ENCODE measurements at places on chromosomes 3 and 15. TPM values are rescaled to one million over a fixed set of nuclear protein-coding genes. Genes with fewer than 3 reads are reported as not detected.

DNA sequence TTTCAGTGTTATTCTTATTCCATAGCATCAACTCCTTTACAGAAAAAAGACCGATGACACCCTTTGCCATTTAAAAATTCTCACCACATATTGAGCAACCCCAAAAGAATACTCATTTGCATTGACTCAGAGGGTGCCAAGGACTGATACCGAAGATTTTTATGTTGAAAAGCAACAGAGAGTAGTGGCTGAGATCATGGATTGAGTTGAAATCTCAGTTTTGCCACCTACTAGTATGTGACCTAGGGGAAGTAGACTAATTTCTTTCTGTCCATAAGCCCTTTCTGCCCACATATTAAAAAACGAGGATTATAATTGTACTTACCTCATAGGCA, 313.9 kb upstream of the SATB1 start:
- no peaks in the 10 kb centered on the region for H3K36me3 ChIP-seq
- H3K4me1 ChIP-seq: peaks cover 25% of the 10 kb centered on the region
- H3K27me3 ChIP-seq: no peaks in the 10 kb centered on the region
- H3K4me3 ChIP-seq: no peak overlapping the region

- H3K27me3 ChIP-seq: no peaks in the 10 kb centered on the region
- no peak overlapping the region for H3K27ac ChIP-seq
- no peak overlapping the region for H3K4me3 ChIP-seq
- no peaks in the 10 kb centered on the region for H3K4me1 ChIP-seq
Observed at GRCh38 chr15:37951999-37952398, 17.6 kb downstream of the TMCO5A start.

DNA sequence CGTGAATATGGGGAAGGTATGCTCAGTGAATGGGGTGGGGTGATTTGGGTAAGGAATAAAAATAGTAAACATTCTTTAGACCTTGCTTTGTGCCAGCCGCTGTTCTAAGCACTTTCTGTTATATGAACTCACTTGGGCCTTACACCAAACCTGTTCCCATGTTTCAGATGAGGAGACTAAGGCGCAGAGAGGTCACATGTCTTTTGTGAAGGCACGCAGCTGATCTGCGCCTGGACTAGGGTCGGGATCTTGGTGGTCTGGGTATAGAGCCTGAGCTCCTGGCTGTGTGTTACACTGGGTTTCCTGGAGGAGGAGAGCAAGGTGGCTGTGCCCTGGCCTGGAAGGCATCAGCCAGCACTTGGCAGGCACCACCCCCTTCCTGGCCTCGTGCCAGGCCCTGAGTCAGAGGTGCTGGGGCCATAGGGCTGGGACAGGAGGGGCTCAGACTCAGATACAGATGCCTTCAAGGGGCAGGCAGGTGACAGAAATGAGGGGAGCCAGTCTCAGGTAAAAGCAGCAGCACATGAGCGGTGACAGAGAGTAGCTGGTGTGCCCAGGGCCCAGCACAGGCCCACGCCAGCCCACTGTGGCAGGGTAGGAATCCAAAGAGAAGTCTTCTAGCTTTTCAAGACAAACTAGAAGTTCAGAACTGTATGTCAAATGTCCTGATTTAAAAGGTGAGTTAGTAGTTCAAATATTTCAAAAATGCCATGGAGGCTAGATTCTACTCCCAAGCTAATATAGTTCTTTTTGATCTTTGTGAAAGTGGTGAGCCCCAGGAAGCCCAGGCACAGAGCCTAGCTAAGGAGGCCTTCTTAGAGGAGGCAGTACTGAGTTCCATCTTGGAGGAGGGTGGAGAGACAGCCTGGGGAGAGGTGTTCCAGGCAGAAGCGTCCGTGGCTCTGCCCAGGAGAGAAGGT, 83.1 kb downstream of the DNAJB8 start:
- no peaks in the 10 kb centered on the region for H3K27me3 ChIP-seq
- peaks cover 2% of the 10 kb centered on the region for H3K36me3 ChIP-seq
- H3K4me3 ChIP-seq: no peak overlapping the region

GRCh38 chr3:3027976-3028567, 82.1 kb downstream of the IL5RA start:
- no peaks in the 10 kb centered on the region for H3K36me3 ChIP-seq
- H3K27me3 ChIP-seq: no peaks in the 10 kb centered on the region
- no peak for DNase-seq
- no peak overlapping the region for H3K4me3 ChIP-seq

GRCh38 chr3:141373768-141374526, 5.6 kb downstream of the ZBTB38 start:
- no peaks in the 10 kb centered on the region for H3K36me3 ChIP-seq
- DNase-seq: no peak
- H3K27ac ChIP-seq: no peak overlapping the region
- H3K4me3 ChIP-seq: no peak overlapping the region
- H3K27me3 ChIP-seq: no peaks in the 10 kb centered on the region
- H3K4me1 ChIP-seq: peaks cover 3% of the 10 kb centered on the region

- no peaks in the 10 kb centered on the region for H3K4me1 ChIP-seq
- no peak overlapping the region for H3K4me3 ChIP-seq
- no peak overlapping the region for H3K27ac ChIP-seq
- H3K36me3 ChIP-seq: no peaks in the 10 kb centered on the region
- H3K27me3 ChIP-seq: no peaks in the 10 kb centered on the region
Observed at GRCh38 chr3:194466761-194467356, 19.9 kb downstream of the ATP13A3 start.

Gene IL17RB
- total RNA-seq: not detected

- H3K36me3 ChIP-seq: no peaks in the 10 kb centered on the region
- H3K4me3 ChIP-seq: no peak overlapping the region
- H3K4me1 ChIP-seq: no peaks in the 10 kb centered on the region
- no peak overlapping the region for H3K27ac ChIP-seq
- no peak for DNase-seq
Observed at GRCh38 chr3:174408310-174408709, 450.8 kb upstream of the NAALADL2 start.
